ENCODE measurements at places on chromosomes 3 and 15.

- DNase-seq = no peak
Measured at GRCh38 chr15:92448370-92448769, 54.7 kb downstream of the ST8SIA2 start.

DNA sequence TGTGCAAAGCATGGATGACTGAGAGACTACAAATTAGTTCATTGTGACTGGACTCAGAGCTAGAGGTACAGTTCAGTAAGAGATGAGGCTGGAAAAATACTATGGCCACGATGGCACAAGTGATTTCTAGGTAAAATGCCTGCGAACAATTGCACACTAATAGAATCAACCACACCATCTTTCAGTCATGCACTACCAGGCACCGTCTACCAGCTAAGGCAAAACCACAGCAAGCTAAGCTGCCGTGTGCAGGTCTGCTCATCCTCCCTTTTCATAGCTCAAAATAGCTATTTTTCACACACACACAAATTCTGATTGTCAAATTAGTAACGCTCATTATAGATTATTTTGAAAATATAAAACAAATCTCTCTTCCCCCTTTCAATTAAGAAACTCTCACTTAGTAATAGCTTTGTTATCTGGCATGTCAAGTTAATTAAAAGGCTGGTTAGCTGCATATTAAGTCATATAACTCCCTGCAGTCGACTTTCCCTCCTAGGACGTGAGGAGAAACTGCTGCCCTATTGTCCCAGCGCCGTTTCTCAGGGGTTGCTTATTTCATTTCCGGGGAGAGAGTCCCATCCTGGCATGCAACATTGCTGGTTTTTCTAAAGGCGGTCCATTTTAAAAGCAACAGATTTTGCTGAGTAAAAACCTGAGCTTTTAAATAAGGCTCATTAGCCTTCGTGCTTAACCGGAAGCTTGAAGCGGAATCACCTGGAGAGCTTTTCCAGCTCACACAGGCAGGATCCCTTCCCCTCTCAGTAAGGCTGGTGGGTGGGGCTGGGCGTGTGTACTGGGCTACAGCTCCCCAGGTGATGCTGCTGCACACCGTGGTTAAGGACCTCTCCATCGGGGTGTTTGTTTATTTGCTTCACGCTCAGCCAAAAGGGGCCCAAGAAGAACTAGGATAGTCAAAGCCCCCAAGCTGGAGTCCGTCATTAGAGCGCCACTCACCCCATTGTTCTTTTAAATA is 16.9 kb upstream of the MEX3B start:
- DNase-seq = no peak

GRCh38 chr3:13353936-13354542 is 66.1 kb downstream of the NUP210 start:
- DNase-seq = no peak

- DNase-seq = no peak
Measured at GRCh38 chr15:99427668-99428361, 138.0 kb upstream of the MEF2A start.

DNA sequence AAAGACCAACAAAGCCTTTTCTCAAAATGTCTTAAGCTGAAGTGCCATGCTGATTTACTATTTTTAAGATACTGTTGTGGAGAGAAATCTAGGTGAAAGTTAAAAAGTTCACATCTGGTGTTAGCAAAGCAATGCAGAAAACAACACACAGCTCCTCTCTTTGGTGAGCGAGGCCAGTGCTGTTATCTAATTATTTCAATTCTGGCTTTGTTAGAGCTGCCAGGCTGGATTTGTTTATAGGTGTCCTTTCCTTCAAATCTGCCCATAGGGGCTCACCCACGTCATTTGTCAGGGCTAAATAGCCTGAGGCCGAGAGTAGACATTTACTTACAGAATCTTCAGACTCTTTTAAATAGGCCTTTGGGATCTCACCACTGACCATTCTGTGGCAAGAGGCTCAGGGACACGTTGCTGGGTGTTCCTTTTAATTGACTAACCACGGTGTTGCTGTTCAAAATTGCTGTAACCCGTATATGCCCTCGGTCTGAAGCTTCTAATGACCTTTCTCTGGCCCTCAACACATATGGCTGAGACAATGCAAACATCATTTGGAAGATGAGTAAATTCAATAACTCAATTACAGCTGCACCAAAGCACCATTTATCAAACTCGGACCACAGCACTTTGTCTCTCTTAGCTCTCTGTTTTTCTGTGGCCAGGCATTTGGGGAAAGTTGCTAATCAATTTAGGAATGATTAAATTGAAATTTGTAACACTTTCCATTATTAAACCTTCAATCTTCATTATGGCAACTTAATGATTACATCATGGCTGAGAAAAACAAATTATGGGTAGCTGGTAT is 152.6 kb downstream of the PDZRN3 start:
- no peak for DNase-seq

DNA sequence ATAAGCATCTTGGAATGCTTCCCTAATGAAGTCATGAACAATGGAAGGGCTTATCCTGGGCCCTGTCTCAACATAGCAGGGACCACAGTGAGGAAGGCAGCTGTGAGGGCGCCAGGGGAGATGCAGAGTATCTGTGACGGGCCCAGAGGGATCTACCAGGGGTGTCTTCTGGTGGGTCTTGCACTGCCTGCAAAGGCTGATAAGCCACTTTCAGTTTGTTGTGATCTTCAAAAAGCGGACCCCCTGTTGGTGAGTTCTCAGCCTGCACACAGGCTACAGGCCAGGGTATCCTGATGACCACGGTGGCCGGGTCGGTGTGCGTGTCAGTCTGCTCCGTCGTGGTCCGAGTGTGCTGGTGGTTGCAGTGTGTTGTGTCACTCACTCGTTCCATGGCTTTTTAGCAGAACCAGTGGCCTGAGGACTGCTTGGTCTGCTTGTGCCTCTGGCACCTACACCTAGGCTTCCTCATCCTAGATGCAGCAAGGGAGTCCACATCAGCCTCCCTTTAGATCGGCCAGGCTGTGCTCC is 46.8 kb downstream of the CHDH start:
- DNase-seq = no peak

DNA sequence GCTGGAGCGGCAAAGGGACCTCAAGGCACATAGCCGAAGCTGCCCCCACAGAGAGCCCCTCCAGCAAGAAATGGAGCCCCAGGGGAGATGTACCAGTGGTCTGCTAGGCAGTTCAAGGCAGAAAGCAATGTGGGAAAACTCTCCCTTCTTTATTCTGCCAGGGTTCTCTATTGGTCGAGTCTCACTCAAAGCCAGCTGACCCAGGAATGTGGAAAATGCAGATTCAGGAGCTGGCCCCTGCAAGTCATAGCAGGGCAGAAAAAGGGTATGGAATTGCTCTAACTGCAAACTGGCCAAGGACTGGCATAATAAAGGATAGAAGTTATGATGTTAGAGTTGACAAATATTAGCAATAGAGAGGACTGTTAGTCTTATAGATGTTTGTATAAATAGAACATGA is 4.0 kb upstream of the TOPAZ1 start:
- DNase-seq = no peak

DNA sequence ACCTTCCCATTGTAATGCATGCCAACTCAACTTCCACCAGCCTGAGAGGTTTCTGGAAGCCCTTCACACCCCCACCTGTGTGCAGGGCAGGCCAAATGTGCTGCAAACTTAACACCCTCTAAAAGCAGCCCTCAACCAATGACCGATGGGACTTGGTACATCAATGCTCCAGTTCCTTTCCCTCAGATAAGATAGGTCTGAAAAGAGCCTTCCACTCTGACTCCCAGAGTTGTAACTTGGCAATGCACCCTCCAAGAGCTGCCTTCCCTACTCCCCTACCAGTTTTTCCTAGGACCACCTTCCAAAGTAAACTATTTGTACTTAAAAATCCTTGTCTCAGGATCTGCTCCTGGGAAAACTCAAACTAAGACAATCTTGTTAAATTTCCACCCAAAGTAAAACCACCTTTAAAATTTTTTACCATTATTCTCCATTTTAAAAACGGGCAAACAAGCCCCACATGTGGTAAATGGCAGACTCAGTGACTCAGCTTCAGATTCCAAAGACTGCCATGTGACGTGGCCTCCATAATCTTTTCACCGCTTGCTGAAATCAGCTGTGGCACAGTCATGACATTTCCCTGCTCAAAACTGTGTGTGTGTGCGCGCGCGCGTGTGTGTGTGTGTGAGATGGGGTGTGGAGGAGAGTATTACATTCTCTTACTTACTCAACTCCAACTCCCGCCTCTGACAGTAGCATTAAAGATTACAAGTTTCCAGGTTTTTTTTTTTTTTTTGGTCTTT is 17.2 kb downstream of the RASGRP1 start:
- DNase-seq = no peak

GRCh38 chr3:158976966-158977365 is 175.1 kb downstream of the MFSD1 start:
- no peak for DNase-seq

- DNase-seq = no peak
Measured at GRCh38 chr15:57319226-57319918, 56.9 kb upstream of the CGNL1 start.

DNA sequence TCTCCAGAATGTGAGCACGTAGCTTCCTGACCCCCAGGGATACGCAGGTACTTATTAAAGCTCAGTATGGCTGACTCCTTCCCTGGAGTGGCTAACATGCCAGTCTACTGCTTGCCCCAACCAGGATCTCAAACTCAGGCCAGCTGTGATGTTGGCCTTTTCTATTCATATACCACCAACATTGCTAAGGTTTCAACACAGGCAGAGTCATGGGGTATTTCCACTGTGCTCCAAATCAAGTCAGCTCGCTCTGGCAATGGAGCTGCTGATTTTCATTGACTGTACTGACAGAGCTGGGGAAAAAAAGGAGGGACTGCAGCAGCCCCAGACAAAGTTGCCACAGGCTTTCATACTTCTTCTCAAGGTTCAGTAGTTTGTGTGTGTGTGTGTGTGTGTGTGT is 87.0 kb downstream of the CFAP20DC start:
- DNase-seq = no peak

DNA sequence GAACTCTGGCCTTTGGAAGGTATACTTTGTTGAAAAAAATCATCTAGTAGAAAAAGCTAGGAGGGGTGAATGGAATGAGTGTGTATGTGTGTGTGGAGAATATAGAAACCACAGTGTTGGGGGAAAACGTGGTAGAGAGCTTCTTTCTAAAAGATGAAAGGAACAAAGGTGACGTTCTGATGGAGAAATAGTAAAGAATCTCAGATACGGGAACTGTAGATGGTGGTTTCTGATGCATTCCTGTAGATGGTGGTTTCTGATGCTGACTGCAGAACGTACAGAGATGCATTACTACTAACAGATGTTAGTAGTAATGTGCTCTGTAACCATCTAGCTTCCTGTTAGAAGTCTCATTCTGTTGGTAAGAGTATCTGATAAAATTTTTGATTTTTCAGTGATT is 60.2 kb downstream of the VPS8 start:
- no peak for DNase-seq

GRCh38 chr3:45783667-45784066 is 12.7 kb downstream of the SLC6A20 start:
- no peak for DNase-seq

DNA sequence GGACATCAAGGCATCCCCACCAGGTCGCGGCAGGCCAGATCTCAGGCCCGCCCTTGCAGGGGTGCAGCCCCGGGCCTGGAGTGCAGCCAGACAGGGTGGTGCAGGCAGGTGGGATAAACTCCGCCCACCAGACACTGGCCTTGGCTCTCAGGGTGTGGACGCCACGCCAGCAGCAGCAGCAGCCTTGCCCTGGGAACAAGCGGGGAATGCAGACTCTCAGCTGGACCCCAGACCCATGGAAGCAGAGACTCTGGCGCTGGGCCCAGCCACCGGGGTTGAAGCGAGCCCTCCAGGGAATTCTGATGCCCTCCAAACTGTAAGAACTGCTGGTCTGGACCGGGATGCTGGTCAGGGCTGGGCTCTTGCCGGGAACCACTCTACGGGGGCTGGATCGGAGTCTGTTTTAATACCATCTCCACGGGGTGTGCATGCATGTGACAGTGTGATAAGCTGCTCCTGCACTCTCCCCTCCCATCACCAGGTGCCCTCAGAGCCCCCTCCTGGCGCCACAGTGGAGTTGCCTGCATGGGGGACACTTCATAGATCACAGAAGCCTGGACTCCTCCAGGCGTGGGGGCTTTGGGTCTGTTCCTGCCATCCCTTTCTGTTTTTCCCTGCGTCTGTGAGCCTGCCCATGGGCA is 142.7 kb downstream of the NSMCE3 start:
- DNase-seq = no peak

DNA sequence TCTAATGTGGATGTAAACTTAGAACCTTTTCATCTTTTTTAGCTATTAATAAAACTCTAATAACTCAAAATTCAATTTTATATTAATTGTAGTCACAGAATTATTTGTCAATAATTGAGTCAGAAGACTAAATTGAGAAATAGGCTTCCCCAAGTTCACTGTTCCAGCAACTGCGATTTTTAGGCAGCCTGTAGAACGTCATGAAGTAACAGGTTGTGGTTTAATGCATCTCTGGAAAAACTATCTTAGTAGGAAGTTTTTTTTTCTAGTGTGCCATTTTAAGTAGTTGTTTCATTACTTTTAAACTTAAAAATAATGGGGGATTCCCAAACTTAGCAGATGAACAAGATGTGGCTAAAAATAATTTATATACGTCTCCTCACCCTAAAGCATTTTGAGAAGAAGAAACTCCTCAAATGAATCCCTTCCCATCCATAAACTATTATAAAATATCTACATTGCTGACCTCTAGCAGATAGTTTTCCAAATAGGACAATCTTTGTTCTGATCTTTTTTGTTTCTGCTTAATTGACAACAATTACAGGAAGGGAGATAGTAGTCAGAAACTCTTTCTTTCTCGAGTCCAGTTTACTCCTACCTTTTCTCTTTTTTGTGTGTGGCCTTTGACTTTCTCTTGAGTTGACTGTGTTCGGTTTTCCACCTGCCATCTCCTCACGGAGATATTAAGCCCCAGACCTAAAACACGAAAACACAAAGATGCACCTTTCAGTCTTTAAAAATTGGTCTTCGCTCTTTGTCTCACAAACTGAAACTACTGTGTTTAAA is 43.1 kb downstream of the LRCH3 start:
- DNase-seq = no peak

DNA sequence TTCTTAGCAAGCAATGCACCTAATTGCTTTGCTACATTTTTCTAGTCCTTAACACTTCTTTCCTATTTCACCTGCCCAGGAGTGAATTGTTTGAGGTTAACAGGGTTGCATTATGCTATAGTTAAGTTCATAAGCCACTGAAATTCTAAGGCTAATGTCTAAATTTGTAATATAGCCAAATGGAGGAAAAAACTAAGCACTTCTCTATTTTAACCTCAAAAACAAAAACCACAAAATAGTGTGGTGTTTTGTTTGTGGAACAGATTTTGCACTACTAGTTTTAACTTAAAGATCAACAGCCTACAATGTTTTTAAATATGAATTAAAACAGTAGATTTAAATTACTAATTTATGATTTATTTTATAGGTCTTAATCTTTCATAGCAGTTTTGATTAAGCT is 5.5 kb downstream of the ATOSA start:
- DNase-seq = no peak

DNA sequence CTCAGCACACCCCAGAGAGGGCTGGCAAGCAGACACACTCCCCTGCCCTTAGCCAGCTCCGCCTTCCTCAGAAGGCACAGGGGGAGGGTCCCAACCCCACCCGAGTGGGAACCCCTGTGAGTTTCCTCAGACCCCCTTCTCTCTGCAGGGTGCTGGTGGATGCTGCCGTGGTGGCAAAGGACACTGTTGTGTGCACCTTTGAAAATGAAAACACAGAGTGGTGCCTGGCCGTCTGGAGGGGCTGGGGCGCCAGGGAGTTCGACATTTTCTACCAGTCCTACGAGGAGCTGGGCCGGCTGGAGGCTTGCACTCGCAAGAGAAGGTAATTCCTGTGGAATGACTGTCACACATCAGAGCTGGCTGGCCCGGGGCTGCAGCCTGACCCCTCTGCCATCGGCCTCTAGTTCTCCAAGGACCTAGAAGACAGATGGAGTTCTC is 149.4 kb downstream of the LRRK1 start:
- DNase-seq = no peak

Measured in activated T-cell treated with anti-CD3 and anti-CD28 coated beads for 4 hours (primary cell).